ENCODE measurements at places on chromosomes 5 and 9.

GRCh38 chr5:134547999-134548658, 22.7 kb downstream of the JADE2 start:
- DNase-seq, result no peak

- no peak for DNase-seq
Observed at GRCh38 chr5:21685522-21685921, 1167.6 kb downstream of the CDH12 start.

DNA sequence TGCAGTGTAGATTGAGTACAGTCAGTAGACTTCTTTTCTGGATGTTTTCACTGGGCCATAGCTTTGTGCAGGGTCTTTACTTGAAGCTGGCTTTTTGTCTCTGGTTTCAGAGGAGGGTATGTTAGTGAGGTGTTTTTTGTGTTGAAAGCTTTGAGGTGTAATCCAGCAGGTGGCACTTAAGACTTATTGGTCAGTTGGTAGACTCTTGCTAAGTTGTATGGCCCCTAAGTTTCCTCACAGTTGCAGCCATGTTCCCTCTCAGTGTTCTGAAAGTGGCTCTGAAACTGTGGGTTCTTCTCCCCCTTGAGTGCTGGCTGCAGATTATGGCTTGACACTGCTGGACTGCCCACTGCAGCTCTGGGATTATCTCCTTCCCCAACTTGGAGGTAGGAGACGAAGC, 55.7 kb upstream of the SLC44A1 start:
- no peak for DNase-seq

- no peak for DNase-seq
Observed at GRCh38 chr5:156356238-156356637, 29.3 kb downstream of the SGCD start.

DNA sequence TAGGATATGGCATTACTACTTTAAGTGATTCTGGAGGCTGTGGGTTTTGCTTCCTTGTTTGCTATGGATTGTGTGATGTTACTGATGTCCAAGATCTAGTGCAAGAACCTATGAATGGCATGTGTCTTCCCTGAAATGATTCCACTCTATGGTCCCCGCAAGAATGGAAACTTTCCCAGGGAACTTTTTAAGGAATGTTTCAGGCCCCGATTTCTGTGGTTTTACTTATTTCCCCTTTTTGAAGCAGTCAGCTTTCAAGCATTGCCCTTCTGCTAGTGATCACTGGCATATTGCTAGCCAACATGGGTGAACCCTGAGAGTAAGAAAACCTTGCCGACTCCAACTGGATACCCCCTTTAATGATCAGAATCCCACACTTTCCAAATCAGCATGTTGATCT, 26.6 kb upstream of the CD180 start:
- no peak for DNase-seq

DNA sequence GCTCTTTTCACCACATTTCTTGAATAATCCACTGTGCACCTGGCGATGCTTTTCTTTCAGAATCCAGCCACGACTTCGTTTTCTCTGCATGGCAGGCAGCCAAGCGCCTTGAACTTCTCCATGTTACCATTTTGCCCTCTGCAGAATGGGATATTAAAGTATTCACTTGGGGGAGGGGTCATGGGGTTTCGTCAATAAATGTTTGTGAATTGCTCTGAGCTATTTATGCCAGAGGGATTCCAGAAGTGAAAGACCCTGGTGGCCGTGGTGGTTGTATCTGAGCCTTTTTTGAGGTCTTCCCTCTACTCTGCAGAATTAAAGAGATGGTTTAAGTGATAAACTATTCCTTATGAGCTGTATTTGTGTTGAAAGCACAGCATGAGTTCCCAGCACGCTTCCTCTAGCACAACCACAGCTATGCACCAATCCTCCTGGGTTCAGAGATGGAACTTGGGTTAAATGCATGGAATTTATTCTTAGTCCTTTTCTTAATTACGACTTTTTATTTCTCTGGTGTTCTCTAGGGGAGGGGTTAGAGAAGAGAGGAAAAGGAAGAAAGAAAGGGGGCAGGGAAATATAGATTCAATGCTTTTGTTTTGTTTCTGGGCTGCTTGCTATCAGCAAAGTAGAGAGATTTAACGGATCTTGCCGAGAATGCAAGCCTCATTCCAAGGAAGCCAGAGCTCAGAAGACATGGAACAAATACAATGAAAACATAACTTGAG, 478.2 kb upstream of the TNC start:
- no peak for DNase-seq
